ENCODE measurements at places on chromosomes 2 and 18.

DNA sequence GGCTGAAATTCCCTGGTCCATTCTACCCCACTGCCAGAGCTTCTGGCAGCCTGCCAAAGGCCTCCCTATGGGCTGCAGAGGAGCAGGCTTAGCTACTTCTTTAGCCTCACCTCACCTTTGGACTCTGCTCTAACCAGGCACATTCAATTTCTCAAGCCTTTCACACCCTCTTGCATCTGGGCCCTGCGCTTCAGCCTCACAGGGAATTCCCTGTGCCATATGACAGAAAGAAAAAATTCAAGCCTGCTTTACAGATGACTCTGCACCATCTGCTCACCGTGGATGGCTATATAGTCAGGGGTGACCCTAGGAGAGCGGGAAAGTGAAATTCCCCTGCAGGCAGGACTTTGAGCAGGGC, 62.5 kb downstream of the REEP1 start:
- peak; percentile 37 for DNase-seq

DNA sequence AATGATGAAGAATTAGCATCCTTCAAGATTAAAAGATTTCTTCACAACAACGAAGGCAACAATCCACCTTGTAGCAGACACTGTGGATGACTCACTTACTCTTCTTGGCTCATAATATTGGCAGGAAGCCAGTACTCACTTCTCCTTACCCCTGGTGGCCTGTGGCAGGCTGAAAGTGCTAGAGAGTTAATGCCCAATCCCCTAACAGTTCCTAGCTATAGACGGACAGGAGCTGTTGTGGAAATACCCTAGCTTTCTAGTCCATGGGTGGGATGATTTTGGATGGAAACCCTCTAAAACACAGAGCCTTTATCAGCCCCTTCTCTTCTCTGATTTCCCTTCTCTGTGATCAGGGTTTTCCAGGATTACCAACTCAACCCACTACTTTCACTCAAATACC, 128.6 kb upstream of the NYAP2 start:
- DNase-seq, result peak; percentile 80

GRCh38 chr2:10235909-10236550, 66.7 kb upstream of the HPCAL1 start:
- no peak for DNase-seq

- DNase-seq, result no peak
Observed at GRCh38 chr2:135998879-135999278, 13.5 kb upstream of the DARS1 start.

DNA sequence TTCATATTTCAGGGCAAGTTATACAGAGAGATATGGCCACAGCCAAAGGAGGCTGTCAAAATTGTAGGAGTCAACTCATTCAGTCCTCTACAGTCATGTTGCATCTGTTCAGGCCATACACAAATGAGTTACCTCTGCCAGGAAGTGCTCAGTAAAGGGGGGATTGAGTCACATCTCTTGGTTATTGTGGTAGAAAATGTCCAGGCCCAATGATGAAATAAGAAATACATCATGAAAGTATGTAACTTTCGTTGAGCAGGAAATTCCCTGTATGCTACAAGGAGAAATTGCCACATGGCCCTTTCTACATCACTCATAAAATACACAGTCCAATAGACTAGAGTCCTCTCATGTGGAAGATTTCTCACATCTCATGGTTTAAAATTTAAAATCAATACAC, 103.9 kb upstream of the COL3A1 start:
- peak; percentile 96 for DNase-seq

- DNase-seq, result no peak
Observed at GRCh38 chr2:17876590-17876989, 1.9 kb upstream of the KCNS3 start.

DNA sequence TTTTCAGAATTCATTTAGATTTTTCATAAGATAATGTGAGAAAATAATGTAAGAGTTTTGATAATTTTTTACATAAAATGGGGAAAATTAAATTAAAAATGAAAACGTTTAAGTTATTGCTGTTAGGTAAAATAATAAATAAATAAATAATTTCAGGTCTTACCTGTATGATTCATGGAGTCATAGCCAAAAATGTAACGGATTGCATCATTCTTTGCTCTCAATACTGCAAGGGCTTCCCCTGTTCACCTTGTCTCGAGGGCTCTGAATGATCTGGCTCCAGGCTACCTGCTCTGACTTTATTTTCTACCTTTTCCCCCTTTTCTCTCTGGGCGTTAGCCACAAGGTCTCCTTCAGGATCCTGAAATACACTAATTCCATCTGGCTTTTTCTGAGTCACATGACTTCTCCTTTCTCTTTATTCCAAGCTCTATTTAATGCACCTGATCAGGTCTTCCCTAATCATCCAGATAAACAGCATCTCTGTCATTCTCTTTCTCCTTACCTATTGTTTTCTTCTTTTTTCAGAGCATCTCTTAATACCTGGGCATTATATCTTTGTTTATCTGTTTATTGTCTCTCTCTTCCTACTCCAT, 30.0 kb upstream of the CFAP36 start:
- no peak for DNase-seq

GRCh38 chr2:238894226-238894949, 46.5 kb downstream of the TWIST2 start:
- no peak for DNase-seq

GRCh38 chr2:23761638-23762037, 165.3 kb downstream of the ATAD2B start:
- no peak for DNase-seq

DNA sequence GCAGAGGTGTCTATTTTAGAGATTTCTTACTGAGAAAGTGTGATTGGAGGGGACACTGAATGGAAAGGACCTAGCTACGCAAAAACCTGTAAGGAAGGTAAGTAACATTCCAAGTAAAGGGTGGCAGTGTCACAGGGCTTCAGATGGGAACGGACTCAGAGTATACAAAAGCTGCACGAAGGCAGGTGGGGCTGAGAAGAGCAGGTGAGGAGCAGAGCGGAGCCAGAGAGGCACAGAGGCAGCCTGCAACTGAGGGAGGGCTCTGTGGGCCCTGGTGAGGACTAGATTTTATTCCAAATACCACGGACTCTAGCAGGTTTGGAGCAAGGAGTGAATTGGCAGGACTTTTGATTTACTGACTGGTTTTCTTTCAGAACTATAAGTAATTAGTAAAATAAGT, 331.3 kb upstream of the PKDCC start:
- DNase-seq, result no peak

DNA sequence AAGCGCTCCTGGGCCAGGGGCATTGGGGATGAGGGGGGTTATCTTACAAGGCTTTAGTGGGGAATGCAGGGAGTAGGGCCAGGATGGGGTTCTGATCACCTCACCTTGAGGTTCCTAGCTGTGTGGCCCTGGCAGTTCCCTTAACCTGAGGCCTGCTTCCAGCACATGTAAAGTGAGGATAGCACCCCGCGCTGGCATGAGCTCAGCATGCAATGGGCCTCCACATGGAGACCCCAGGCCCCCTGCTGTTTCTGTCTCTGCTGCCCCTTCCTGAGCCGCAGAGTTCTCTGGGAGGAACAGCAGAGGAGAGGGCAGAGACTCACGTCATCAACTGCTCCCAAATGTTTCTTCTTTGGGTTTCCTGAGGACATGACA, 8.6 kb upstream of the TEX51 start:
- DNase-seq, result no peak

DNA sequence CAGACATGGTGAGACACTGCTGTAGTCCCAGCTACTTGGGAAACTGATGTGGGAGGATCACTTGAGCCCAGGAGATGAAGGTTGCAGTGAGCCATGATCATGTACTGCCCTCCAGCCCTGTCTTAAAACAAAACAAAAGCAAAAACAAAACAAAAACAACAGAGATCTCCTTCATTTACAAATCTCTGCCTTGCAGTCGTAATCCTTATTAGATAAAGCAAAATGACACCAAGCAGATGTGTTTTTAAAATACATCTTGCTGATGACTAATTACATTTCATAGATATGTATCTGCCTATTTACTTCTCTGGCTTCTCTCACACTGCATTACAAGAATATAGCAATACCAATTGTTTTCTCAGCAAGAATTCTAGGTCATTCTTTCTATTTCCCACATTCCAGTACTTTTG, 22.8 kb downstream of the NFE2L2 start:
- DNase-seq, result no peak

DNA sequence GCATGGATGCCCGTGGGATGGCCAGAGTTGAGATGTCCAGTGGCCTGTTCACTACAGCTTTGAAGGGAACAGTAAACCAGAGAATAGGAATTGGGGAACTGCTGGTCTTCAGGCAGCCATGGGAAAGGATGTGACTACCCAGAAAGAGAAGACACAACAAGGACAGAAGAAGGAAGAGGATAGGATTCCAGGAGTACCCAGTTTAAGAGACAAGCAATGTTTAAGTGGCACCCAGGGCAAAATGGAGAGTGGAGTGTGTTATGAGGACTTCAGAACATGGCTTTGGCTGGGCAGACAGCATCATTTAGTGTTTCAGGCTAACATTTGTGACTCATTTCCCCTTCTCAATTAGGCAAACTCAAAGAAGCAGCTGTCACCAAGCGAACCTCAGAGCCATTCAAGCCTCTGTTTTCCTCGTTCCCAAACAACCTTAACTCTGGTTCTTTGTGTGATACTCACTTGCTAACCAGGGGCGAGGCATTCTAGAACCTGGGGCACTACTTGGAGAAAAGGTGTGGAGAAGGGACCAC, 4.0 kb upstream of the FAM124B start:
- DNase-seq, result peak; percentile 3

DNA sequence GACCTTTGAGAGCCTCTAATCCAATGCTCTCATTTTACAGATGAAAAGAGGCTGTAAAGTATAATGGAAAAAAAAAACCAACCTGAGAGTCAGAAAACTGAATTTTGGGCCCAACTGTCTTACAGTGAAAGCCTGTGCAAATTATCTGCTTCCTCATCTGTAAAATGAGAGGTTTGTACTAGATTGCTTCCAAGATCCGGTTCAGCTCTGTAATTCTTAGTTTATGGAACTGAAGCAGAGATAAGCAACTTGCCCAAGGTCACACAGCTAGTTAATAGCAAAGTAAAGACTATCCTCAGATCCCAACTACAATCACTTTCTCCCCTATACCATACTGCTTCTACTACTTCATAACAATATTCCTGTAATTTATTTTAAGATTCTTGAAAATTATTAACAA, 6.3 kb downstream of the TLK1 start:
- no peak for DNase-seq

- no peak for DNase-seq
Observed at GRCh38 chr2:17306706-17307105, 211.5 kb downstream of the RAD51AP2 start.

GRCh38 chr2:97699765-97700444, 13.5 kb upstream of the ZAP70 start:
- DNase-seq, result peak; percentile 59

DNA sequence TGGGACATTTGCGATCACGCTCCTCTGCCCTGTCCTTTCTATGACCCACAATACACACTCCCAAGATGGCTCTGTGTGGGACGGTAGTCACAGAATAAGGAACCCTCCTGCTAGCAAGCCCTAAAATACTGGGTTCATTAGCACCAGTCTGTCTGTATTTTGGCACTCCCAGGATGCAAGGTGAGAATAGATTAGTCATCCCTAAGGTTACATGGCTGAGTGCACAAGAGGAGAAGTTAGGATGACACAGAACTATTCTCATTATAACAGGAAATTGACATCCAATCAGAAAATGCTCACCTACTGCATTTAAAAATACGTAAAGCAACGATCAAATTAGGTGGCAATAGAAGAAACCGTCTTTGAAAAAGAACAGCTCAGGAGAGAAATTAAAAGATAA, 590.2 kb downstream of the EPHA4 start:
- no peak for DNase-seq

DNA sequence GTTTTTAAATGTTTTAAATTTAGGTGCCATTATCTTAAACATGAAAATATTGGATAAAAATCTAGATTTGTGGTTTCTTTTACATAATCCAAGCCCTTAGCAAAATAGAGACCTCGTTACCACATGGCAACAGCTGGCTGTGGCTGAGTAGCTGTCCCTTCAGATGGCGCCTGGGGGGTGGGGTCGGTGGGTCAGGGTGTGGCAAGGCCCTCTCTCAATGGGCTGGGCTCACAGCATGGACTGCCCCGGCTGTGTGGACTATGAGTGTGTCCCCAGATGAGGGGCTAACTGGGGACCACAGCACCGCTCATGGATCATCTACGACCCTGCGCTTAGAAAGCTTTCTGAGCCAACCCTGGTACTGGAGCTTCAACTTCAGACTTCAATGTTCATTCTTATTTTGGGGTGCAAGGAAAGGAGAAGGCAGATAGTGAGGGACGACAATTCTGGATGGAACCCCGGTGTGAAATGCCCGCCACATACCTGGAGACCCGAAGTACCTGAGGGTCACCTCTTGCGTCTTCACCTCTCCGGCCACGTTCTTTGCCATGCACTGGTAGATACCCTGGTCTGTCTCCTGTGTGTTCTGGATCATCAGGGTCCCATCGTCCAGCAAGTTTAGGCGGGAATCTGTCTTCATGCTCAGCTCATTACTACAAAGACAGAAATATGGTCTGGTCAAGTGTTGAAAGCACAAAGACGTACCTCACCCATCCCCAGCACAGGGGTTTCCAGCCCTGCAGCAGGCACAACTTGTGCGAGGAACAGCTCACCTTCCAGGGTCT, 71.0 kb downstream of the PXDN start:
- DNase-seq, result no peak

GRCh38 chr18:26547646-26548414, 523 bp downstream of the KCTD1 start:
- DNase-seq, result peak; percentile 75

DNA sequence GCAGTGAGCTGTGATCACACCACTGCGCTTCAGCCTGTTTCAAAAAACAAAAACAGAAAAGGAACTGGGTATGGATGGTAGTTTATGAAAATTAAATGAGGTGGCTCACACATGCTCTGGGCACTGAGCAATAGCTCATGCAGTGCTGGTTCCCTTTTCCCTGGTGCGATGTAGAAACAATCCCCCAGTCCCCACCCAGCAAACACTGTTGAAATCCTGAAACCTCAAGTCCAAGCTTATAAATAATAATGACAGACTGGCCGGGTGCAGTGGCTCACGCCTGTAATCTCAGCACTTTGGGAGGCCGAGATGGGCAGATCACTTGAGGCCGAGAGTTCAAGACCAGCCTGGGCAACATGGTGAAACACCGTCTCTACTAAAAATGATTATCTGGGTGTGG, 55.4 kb upstream of the SMAD2 start:
- DNase-seq, result no peak

DNA sequence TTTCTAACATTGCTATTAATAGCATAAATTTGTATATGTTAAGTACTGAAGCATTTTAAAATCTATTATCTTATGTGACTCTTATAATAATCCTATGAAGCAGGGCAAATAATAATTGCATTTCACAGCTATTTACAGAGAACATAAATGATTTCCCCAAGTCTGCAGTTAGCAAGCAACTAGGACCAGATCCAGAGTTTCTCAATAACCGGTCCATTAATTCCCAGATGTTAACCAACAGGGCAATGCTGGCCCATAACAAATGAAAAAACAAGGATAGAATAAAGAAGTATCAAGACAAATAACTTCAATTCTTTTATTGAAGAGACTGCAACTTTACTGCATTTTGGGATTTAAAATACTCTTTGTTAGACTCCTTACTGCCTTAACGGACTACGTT, 91.7 kb upstream of the SPTBN1 start:
- DNase-seq, result no peak

GRCh38 chr2:197940382-197940781, 136.0 kb downstream of the PLCL1 start:
- DNase-seq, result no peak
